Right kidney (tissue), 9 donors: ENCODE measurements at places on chromosomes 5 and 9.

DNA sequence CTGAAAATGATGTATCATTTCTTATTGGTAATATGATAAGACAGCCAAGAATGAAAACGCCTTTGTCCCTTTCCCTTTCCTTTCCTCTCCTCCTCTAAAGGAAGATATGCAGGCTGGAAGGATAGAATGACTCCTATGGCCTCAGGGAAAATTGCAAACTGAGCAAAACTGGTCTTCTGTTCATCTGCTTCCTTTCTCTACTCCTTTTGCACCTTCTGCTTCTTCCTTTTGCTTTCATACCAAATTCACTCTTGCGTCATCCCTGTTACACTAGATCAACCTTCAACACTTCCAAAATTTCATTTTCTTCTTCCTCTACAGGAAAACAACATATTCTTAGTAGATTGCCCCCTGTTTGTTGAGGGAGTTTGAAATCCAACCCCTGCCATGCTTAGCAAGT, 234.1 kb downstream of the ADAMTS6 start:
- DNase-seq = no peak

- DNase-seq = no peak
Measured at GRCh38 chr5:10753178-10753577, 7.9 kb downstream of the DAP start.

- DNase-seq = no peak
Measured at GRCh38 chr5:10266137-10266536, 16.1 kb downstream of the CCT5 start.

- DNase-seq = no peak
Measured at GRCh38 chr5:154260224-154260927, 69.8 kb downstream of the GALNT10 start.

GRCh38 chr9:137678202-137678601, 59.4 kb downstream of the EHMT1 start:
- no peak for DNase-seq

GRCh38 chr5:111509119-111509518, 3.2 kb downstream of the STARD4 start:
- no peak for DNase-seq

- no peak for DNase-seq
Measured at GRCh38 chr5:118796081-118796480, 192.3 kb downstream of the DTWD2 start.

DNA sequence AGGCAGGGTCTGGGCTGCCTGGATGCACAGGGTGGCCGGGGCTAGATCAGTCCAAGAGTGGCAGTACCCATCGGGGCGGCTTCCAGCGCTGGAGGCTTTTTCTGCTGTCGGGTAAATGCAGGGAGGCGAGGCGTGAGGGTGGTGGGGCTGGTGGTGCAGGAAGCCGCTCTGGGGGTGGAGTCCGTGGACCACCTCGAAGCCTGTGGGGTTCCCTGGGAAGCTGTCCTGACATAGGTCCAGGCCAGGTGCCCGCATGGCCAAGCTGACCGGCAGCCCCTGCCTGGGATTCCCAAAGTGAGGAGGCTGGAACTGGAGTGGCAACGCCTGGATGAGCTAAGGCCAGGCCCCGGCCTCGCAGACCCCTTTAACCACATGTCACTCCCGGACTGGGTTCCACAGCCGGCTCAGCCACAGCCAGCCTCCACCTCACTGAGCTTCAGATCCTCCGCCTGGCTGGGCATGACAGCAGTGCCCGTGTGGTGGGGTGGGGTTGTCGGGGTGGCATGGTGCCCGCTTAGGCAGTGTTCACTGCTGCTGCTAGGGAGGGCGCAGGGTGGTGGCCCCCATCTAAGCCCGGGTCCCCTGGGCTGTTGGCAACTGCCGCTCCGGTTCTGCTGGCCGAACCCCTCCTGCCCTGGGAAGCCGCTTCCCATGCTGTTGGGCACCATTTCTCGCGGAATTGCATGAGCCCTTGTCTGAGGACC, 1.4 kb upstream of the QRFP start:
- DNase-seq = no peak

DNA sequence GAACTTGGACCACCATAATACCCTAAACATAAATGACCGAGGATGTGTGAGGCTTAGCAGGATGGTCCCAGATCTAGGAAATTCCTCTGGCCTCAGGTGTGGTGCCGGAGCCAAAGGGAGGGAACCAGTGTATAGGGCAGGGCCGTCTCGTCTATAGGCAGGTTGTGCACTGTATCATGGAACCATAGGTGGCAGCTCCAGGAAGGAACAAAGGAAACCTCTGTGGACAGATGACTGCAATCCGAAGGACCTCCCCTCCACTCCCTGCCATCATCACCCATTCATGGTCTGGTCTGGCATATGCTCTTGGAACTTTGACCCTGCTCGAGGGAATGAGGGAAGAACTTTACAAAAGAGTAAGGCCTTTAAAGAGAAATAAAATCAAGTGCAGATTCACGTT, 2.9 kb upstream of the MACIR start:
- DNase-seq = no peak

DNA sequence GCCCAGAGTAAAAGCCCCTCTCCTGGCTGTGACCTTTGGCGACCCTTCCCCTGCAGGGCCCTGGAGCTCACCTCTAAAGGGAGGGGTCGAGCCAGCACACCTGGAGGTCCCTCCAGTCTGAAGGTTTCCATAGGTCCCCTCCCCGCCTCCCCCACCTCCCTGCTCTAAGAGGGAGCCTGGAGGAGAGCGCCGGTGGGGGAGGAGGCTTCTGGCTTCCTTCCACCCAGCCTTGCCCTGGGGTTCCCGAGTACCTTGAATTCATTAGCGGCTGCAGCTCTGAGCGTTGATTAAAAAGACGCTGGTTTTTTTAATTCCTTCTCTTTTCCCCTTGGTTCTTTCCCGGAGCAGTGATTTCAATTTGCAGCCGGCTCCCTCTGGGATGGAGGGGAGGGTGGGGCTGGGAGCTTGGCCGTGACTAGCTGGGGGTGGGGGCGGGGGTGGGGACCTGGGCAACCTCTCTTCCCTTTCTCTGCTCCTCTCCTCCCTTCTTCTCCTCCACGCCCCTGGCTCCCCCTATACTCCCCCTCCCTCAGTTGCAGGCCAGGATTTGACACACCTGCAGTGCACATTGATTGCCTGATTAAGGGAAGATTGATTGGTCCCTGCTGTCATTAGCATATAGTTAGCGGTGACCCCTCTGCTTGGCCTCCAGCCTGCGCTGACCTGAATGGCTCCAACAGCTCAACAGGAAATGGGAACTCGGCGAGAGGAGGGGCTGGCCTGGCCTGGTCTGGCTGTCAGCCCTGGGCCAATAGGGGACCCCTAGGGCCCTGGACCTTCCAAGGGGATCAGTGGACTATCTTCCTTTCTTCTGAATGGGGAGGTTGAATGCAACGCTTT, 67.5 kb upstream of the RAPGEF1 start:
- DNase-seq = no peak

DNA sequence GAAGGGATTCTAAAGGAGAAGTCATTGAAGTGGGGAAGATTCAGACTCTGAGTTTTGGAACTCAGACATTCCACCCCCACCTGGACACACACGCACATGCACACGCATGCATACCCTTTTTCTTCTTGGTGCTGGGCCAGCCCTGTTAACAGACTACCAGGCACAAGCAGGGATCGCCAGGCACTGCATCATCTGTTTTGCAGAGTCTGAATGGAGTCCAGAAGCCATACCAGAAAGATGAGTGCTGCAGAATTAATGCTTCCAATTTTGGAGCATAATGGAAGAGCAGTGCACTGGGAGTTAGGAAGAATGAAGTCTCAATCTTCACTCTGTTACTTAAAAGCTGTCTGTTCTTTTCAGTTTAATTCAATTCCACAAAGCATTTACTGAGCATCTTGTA, 95.5 kb downstream of the PDE8B start:
- DNase-seq = no peak

- DNase-seq = no peak
Measured at GRCh38 chr5:173395257-173395932, 67.2 kb upstream of the STC2 start.

DNA sequence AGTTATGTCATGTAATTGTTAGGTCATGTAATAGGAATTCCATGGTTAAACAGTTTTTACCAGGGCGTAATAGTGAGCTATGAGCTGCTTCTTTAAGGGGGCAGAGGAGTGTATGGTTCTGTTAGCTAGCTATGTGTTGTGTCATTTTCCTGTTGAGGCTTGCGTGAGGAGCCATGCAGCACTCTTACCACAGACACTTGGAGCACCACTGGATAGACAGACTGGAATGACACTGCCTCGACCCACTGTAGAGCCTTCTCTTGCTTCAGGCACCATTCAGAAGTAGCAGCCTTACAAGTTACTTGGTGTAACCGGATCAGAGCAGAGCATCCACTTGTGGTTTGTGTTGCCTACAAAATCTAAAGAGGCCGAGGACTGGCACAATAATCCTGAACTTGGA, 28.3 kb upstream of the STOM start:
- no peak for DNase-seq

- peak; percentile 54 for DNase-seq
Measured at GRCh38 chr5:100901821-100902341, 1.2 kb downstream of the ST8SIA4 start.

- peak; percentile 5 for DNase-seq
Measured at GRCh38 chr9:127968042-127968441, 12.7 kb downstream of the EEIG1 start.

- DNase-seq = no peak
Measured at GRCh38 chr9:96071076-96071814, 195.8 kb downstream of the ERCC6L2 start.

DNA sequence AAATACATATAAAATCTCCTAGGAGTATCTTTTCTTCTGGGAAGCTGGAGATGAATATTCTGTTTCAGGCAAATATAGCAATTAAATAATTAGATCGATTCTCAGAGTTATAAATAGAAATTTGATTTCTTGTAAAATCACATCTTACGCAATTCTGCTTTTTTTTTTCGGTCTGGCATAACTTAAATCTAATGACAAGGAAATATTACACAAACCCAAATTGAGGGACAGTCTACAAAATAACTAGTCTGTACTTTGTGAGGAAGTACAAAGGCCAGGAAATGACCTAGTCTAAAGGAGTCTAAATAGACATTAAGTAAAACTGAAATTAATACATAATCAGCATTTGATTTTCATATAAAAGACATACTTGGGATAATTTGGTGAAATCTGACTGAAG, 133.3 kb downstream of the KIAA0825 start:
- no peak for DNase-seq

- no peak for DNase-seq
Measured at GRCh38 chr5:154202379-154203260, 12.1 kb downstream of the GALNT10 start.

GRCh38 chr5:131541762-131542161, 93.3 kb downstream of the RAPGEF6 start:
- no peak for DNase-seq

GRCh38 chr5:6503342-6503741, 54.7 kb downstream of the UBE2QL1 start:
- no peak for DNase-seq

DNA sequence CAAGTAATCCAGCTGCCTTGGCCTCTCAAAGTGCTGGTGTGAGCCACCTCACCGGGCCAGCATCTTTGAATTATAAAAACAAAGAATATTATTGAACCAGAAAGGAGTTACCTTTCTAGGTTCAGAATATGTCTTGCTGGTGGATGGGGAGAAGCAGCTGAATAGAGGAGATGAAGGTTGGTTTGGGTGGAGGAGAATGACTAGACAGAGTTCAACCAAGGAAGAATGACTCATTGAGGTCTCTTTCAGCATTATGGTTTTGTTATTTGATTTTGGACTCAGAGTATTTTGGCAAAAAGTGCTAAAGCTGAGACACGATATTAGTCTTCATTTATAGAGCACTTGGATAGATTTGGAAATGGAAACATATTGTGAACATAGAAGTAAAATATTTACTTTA, 75.2 kb upstream of the MPDZ start:
- DNase-seq = no peak
